ENCODE measurements at places on chromosomes 7 and 10. TPM values are rescaled to one million over a fixed set of nuclear protein-coding genes. Genes with fewer than 3 reads are reported as not detected.

- DNase-seq: no peak
Measured at GRCh38 chr10:82171899-82172298, 296.9 kb downstream of the NRG3 start.

GRCh38 chr10:71844084-71844483 lies 7.0 kb downstream of the PSAP start:
- DNase-seq: no peak

DNA sequence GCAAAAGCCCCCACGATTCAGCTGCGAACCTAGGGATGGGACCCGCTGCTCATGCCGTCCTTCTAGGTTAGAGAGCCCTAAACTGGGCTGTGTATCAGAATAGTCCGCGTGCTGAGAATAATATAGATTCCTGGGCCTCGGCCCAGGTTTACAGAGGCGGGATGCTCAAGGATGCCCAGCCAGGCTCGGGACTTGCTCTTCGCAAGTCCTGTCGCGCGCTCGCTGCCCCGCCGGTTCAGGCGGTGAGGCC lies 266 bp upstream of the STMP1 start:
- no peak for DNase-seq

- DNase-seq: no peak
Measured at GRCh38 chr7:158108646-158109293, 478.9 kb downstream of the PTPRN2 start.

DNA sequence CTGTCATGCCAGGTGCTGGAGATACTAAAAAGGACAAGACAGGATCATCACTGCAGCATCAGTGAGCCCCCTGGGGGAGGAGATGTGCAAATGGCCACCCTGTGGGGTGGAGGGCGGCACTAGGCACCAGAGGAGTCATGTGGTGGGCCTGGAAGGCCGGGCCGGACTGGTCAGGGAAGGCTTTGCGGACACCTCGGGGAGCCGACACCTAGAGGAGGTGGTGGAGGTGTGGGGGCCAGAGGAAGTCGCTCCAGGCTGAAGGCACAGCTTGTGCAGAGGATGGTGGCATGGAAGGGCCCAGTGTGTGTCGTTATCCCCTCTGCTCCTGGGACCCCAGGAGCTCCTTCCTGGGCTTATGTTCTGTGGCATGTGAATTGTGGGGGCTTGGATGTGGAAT lies 437.7 kb downstream of the RPS24 start:
- DNase-seq: no peak

DNA sequence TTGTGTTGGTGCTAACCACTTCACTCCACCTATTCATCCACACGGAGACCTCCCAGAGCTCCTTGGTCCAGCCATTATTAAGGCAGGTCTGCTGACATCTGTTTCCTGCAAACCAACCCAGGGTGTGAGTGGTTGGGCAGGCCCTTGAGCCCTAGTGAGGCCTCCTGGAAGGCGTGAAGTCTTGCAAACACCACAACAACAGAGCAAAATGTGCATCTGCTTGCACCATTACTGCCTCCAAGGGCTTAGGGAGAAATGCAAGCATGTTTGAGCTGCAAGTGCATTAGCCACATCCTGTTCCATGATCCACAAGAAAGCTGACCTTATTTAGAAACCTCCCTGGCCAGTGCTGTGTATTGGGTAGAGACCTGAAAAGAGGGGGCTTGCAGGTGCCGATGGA lies 325.5 kb downstream of the GRID1 start:
- DNase-seq: no peak

DNA sequence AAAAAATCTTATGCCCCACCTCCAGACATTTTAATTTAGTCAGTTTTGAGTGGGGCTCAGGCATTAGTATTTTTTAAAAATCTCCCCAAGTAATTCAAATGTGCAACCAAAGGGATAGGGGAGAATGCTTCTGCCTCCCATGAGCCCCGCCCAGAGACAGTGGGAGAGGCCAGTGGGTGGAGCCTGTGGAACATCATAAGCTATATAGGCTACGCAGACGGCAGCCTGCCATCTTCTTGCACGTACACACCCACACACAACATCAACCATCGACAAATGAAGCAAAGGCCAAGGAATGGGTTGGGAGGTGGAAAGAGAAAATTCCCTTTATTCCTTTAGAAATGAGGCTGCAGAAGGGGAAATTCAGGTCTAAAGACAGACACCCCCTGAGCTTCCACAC lies 25.2 kb downstream of the CREB3L2 start:
- no peak for DNase-seq

DNA sequence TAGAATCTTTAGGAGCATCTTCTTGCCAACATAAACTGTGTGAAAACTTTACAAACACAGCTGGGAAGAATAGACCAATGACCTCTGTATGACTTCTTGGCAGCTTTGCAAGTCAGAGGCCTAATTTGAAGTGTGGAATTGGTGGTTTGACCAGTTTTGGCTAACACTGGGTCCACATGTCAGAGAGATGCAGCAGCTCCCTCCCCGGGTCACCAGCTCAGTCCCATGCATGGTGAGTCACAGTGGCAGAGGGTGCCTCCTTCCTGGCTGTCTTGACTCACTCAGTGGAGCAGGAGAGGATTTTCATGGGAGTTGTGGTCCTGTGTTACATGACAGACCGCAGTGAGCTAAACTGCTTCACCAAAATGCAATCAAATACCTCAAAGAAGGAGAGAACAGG lies 8.2 kb upstream of the STARD3NL start:
- peak; percentile 100 for DNase-seq

DNA sequence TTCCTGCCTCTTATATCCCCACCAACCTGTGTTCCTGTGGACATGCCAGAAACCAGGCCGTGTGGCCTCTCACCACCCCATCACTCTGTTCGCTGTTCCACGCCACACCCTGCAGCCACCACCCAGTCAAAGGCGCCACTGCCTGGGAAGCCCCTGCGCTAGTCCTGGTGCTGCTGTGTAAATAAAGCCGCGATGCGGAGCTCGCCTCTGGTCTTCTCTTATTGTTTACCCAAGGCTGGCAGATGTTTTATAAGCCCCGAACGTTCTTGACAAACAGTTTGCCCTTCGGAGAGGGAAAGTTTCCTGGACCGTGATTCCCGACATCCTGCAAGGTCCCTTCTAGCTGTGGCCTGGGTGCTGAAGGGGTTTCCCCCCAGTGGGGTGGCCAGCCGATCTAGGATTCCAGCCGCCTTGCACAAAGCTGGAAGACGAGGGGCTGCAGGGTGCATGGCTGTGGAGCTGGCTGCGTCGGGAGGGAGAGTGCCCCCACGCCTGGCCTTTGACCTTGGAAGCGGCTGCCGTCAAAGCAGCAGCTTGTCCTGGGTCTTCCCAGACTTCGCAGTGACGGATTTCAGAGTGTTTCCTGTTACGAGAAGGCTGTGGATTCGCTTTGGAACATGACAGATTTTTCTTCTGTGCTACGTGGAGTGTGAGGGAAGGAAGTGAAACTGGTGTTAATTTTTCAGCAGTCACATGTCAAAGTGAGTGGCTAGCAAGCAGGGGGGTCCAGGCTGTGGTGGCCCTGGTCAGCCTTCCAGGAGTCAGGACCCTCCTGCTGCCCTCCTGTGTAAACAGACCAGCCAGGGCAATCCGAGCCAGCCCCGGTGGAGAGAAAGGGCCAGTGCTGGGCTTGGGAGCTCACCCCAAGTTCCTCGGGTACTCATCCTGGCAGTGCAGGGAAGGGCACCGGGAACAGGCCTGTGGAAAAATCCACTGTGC lies 61.6 kb downstream of the LHPP start:
- DNase-seq: no peak

- no peak for DNase-seq
Measured at GRCh38 chr7:2853147-2853546, 9.0 kb upstream of the GNA12 start.

GRCh38 chr7:1713502-1714484 lies 43.7 kb downstream of the ELFN1 start:
- no peak for DNase-seq

DNA sequence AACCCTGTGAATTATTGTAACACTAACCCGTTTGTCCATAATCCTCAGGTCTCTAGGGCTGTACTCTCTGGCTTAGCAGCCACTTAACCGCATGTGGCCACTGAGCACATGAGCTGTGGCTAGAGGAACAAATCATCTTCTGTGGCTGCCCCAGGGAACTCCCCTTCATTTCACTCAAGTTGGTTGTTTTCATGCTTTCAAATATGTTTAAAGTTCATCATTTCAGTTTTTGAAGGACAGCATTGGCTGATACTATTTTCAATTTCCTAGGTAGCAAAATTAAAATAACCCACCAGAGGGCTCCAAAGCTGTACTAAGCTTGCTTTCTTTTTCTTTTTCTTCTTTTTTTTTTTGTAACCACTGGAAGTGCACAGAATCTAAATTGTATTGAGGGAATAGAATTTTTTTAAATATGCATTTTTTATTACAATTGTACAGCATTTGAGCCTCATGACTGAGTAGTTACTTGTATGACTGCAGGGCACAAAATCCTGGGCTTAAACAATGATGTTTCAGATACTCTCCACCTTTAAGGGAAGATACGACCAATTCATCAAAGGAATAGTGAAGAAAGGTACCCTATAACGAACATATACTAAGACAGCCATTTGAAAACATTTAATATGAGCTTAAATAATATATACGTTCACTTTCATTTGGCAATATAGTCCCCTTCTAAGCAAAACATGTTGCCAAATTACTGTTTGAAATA lies 38.6 kb downstream of the MRC1 start:
- no peak for DNase-seq

GRCh38 chr7:36966636-36967035 lies 242.3 kb upstream of the AOAH start:
- no peak for DNase-seq

- DNase-seq: no peak
Measured at GRCh38 chr10:24715246-24715769, 8.4 kb downstream of the ARHGAP21 start.

DNA sequence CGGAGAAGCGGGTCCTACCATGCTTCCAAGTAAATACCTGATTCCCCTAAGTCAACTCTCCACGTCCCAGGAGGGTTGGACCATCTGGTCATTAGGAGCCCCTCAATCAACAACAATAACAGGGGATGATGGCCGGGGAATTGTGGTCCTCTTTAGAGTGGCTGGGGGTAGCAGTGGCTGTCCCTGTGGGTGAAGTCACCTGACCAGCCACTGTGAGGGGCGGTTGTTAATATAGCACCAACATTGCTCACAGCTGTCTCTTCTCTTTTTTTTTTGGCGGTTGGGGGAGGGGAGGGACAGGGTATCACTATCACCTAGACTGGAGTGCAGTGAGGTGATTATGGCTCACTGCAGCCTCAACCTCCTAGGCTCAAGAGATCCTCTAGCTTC lies 67.9 kb downstream of the SPDYE5 start:
- no peak for DNase-seq

- DNase-seq: no peak
Measured at GRCh38 chr7:30682212-30683083, at the start of gene CRHR2. CRHR2 (minus strand) TSS chr7:30682456; CDS start chr7:30682280, 176 bp downstream.

DNA sequence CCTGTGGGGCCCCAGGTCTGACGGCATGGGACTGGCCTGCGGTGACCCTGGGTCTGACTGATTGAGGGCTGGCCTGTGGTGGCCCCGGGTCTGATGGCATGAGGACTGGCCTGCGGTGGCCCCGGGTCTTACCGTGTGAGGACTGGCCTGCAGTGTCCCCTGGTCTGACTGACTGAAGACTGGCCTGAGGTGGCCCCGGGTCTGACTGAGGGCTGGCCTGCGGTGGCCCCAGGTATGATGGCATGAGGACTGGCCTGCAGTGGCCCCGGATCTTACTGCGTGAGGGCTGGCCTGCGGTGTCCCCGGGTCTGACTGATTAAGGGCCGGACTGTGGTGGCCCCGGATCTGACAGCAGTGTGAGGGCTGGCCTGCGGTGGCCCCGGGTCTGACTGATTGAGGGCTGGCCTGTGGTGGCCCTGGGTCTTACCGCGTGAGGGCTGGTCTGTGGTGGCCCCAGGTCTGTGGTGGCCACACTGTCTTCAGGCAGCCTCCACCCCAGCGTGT lies 10.9 kb downstream of the JAKMIP3 start:
- no peak for DNase-seq

GRCh38 chr7:136868496-136869000 lies at the start of gene CHRM2:
CHRM2 (plus strand) TSS chr7:136868652; CDS start chr7:137014866, 146,214 bp downstream.
- DNase-seq: peak; percentile 13

- no peak for DNase-seq
Measured at GRCh38 chr7:108054537-108054936, 51.6 kb upstream of the LAMB1 start.

- no peak for DNase-seq
Measured at GRCh38 chr7:68485253-68485917, 1112.9 kb upstream of the AUTS2 start.

DNA sequence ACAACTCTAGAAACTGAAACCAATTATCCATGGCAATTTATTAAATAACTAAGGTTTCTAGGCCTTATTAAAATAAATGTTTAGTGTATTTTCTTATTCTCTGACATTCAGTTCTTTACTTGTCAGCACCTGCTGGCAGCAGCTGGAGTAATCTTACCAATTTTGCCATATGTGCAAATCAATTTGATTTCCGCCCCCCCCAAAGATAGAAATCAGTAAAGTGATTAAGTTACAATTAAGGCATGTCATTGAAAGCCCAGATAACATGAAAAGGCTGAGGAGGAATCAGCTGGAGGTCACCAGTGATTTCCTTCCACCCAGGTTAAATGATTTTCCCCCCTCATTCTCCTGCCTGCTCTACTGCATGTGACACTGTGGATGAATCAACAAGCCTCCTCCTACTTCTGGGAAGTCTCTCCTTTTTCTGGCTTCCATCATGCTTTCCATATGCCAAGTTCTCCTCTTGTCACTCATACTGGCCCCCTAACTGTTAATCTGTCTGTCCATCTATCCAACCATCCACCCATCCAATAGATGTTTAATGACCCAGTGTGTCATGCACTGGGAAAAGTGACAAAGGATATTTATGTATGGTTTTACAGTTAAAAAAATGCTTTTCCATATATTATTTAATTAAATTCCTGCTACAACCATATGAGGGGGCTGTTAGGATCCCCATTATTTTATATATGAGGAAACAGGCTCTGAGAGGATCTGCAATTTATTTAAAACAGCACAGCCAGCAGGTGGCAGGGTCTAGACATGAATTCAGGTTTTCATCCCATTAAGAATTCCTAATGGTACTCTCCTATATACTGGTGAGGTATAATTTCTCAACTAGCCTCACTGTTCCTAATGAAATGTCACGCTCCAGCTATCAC lies 116.5 kb downstream of the ATXN7L1 start:
- DNase-seq: peak; percentile 40

GRCh38 chr10:7320072-7320471 lies 90.8 kb downstream of the SFMBT2 start:
- no peak for DNase-seq

SRPK2 gene
- 44.0 TPM for total RNA-seq

MUC3A gene
- total RNA-seq: not detected

CALML5 gene
- not detected for total RNA-seq

NEURL1 gene
- total RNA-seq: 0.10 TPM

ANLN gene
- total RNA-seq: 132 TPM

DNA2 gene
- total RNA-seq: 17.6 TPM

CYP2C8 gene
- total RNA-seq: not detected
